Left kidney (tissue), 8 donors: ENCODE measurements at places on chromosomes 7 and 10.

GRCh38 chr7:55939514-55940123, 12.1 kb upstream of the MRPS17 start:
- no peak for DNase-seq

- peak; percentile 47 for DNase-seq
These were observed 75.7 kb upstream of the ASAH2 start for GRCh38 chr10:50326757-50327701.

DNA sequence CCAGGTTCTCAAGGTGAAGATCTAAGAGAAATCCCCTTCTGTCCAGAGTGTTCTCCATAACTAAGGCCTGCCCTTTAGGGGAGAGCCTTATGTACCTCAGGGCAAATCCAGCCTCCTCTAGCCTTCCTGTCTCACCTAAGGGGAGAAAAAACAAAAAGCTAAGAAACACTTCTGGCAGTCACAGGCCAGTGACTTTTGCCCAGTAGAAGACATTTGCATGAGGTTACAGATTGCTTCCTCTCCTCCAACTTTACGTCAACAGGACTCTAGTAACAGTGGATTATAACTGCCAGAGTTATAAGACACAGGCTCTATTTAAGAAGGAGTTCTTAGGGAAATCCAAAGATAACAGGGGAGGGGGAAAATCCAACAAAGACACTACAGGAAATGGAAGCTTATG, 15.9 kb upstream of the FAM241B start:
- no peak for DNase-seq

- no peak for DNase-seq
These were observed 41.7 kb upstream of the RBM33 start for GRCh38 chr7:155602750-155603149.

DNA sequence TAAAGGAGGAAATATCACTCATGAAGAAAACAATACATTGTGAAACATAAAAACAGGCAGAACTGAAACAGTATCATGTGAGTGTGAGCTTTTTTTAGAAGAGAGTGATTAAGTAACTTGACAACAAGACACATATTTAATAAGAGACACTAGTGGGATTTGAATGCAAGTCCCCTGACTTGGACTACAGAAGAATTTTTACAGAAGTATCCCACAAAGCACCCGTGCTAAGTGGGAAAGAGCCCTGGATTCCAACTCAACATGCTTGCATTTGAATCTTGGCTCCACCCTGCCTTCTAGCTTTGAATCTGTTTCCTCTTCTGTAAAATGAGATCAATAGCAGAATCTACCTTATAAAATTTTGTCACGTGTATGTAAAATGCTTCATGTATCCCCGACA, 166.2 kb downstream of the ZNF365 start:
- DNase-seq = no peak

- DNase-seq = no peak
These were observed 129.2 kb upstream of the UNC5B start for GRCh38 chr10:71082960-71083715.

DNA sequence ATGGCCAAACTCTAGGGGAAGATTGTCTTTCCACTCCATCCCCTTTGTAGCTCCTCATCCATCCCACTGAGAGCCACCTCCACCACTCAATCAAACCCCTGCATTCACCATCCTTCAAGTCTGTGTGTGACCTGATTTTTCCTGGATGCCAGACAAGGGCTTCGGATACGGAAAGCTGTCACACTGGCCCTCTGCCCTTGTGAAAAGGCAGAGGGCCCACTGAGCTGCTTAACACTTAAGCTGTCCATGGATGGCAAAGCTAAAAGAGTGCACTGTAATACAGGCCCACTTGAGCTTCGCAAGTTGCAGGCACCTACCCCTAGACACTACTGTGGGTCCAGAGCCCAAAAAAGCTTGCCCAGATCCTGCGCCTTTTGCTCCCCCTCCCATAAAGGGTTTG, 237.2 kb downstream of the MAGI2 start:
- no peak for DNase-seq
